ENCODE measurements at places on chromosomes 13 and 19. TPM values are rescaled to one million over a fixed set of nuclear protein-coding genes. Genes with fewer than 3 reads are reported as not detected.
A peak's percentile ranks its signal among the peaks of the same experiment; 100 is the strongest.

DNA sequence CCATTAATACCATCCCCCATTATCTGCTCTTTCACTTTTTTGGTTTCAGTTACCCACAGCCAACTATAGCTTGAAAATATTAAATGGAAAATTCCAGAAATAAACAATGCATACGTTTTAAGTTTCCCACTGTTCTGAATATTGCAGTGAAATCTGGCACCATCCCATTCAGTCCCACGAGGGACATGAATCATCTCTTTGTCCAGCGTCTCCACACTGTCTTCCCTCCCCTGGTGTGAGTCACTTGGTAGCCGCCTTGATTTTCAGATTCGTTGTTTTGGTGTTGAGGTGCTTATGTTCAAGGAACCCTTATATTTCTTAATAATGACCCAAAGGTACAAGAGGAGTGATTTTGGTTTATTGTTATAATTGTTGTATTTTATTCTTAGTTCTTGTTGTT lies 246.1 kb downstream of the DCT start:
- no peak for DNase-seq
- no peaks in the 10 kb centered on the region for H3K27me3 ChIP-seq
- peaks cover 11% of the 10 kb centered on the region for H3K4me1 ChIP-seq
- H3K4me3 ChIP-seq, result no peak overlapping the region

- peaks cover 25% of the 10 kb centered on the region for H3K4me1 ChIP-seq
- peak overlapping the region; percentile 98 for H3K27ac ChIP-seq
- H3K36me3 ChIP-seq, result no peaks in the 10 kb centered on the region
- peak; percentile 89 for DNase-seq
- H3K27me3 ChIP-seq, result no peaks in the 10 kb centered on the region
Observed at GRCh38 chr19:42255766-42256745, 1.1 kb upstream of the ERF start.

- H3K36me3 ChIP-seq, result no peaks in the 10 kb centered on the region
- no peak overlapping the region for H3K27ac ChIP-seq
- no peak for DNase-seq
- no peaks in the 10 kb centered on the region for H3K27me3 ChIP-seq
Observed at GRCh38 chr13:110766671-110767430, 53.4 kb downstream of the ING1 start.

- H3K4me3 ChIP-seq, result no peak overlapping the region
- H3K27me3 ChIP-seq, result peaks cover 53% of the 10 kb centered on the region
- H3K36me3 ChIP-seq, result no peaks in the 10 kb centered on the region
- H3K27ac ChIP-seq, result peak overlapping the region; percentile 85
Observed at GRCh38 chr19:8641908-8642547, 11.6 kb downstream of the NFILZ start.

DNA sequence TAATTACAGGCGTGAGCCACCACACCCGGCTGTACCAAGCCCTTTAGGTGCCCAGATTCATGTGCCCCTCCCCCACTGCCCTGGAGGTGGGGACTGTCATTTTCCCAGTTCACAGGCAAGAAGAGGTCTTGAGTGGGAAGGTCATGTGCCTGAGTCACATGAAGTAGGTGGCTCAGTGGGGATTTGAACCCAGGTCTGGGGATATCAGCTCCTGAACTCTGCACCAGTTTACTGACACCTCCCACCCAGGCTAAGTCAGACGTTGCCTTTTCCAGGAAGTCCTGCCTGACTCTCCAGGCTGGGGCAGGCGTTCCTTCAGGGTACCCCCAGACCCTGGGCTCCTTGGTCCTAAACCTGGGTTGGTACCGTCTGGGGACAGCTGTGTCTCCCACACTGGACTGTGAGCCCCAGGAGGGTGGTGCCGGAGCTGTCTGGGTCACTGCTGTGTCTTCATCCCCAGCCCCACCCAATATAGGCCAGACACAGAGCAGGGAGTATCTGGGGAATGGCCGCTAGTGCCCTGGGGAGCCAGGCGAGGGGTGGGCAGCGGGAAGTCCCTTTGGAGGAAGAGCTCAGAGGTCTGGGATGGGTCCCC lies 8.6 kb downstream of the VASP start:
- H3K36me3 ChIP-seq, result peaks cover 51% of the 10 kb centered on the region
- H3K4me3 ChIP-seq, result no peak overlapping the region
- H3K27me3 ChIP-seq, result no peaks in the 10 kb centered on the region
- H3K27ac ChIP-seq, result peak overlapping the region; percentile 97

The FFAR1 gene
- total RNA-seq, result 0.26 TPM

Measured in spleen (tissue), 13 donors.